ENCODE measurements at places on chromosomes 2 and 18.

DNA sequence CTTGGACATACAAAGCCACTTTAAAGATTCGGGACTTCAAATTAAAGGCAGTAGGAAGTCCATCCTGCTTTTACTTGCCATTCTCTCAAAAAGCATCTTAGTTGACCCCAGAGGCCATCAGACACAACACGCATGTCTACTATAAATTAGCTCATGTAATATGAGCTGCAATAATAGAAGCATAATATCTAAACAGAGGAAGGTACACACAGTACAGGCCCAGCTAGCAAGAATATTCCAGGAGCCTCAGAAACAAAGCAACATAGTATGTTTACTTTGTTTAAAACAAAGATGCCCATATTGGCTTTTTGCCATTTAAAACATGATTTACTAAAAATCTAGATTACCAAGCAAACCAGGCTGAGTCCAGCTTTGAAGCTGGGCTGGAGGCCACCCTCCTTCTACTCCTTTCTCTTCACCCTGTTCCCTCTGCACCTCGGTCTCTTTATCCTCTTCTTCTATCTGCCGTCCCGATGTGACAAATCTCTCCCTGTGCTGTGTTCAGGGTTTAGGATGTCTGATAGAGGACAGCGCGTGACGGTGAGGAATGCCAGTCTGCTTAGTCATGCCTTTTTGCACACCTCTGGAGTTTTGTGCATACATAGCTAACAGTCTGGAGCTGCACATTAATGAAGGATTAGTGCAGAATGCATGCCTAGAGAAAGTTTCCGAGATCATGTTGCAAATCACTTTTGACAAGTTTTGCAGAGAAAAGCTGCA, 28.2 kb downstream of the DTNA start:
- DNase-seq, result peak; percentile 77

DNA sequence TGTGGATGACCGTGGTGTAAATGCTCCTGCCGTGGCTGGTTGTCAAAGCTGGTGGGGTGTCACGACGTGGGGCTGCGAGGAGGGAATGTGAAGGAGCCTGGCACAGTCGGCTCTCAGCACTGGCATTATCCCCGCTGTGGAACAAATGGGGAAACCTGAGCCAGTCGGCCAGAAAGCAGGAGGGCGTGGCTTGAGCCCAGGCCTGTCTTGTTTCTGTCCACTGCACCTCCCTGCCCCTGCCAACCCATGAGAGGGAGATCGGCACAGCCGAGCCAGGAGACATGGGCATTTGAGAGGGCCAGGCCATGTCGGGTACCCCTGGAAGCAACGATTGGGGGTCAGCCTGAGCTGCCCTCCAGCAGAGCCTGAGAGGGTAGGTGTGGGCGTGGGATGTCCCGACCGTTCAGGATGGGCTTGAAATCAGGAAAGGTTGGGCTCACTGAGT, 44.5 kb downstream of the PDIA6 start:
- no peak for DNase-seq

- no peak for DNase-seq
Observed at GRCh38 chr18:59579509-59579908, 117.7 kb downstream of the CCBE1 start.

DNA sequence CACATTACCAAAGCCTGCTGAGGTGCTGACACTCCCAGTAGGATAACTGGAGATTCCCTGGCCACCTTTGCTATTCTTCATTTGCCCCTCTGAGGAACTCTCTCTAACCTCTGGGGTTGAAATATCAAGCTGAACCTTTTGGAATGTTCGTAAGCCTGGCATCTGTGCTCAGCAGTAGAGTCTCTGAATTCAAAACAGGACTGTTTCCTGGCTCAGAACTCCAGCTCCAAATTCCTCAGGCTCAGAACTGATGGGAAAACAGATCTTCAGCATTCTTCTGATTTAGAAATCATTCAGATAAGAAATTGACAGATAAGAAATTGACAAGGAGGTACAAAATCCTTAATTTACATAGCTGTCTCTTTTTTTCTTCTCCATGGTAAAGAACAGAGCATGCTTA, 22.2 kb upstream of the POU3F3 start:
- no peak for DNase-seq

GRCh38 chr18:55269622-55270021, 310.4 kb upstream of the CCDC68 start:
- peak; percentile 41 for DNase-seq

DNA sequence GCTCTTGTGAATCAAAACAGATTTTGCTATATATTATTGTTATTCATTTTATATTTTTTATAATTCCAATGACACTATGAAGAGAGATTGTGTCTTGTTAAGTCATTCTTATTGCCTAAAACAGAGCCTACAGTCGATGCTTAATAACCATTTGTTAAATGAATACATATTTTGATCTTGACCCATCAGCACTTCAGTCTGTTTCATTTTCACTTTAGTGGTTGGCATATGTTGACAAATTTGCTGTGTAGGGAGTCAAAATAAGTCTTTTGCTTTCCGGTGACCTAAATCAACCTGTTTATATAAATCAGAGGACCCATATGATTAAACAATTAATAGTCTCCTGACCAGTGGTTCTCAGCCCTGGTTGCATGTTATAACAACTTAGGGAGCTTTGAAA, 97.1 kb downstream of the TXNL1 start:
- DNase-seq, result no peak

- no peak for DNase-seq
Observed at GRCh38 chr2:16049406-16049805, 109.1 kb downstream of the MYCN start.

DNA sequence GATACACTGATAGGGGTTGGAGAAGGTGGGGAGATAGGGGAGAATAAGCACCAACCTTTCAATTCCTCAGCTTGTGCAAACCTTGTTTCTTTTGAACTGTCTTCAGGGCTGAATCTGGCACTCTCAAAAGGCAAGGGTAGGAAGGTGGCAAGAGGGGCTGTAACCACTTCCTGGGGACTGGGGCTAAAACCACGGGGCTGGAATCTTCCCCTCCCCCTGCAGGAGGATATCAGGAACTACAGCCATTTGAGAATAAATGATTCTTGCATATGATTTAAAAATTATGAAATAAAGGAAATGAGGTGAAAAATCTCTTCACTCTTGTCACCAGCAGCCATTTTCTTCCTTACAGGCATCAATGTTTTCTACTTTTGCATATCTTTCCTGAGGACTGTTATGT, 50.8 kb downstream of the ATOH8 start:
- DNase-seq, result peak; percentile 18

GRCh38 chr2:14951569-14952285, 319.2 kb downstream of the LRATD1 start:
- DNase-seq, result peak; percentile 68

DNA sequence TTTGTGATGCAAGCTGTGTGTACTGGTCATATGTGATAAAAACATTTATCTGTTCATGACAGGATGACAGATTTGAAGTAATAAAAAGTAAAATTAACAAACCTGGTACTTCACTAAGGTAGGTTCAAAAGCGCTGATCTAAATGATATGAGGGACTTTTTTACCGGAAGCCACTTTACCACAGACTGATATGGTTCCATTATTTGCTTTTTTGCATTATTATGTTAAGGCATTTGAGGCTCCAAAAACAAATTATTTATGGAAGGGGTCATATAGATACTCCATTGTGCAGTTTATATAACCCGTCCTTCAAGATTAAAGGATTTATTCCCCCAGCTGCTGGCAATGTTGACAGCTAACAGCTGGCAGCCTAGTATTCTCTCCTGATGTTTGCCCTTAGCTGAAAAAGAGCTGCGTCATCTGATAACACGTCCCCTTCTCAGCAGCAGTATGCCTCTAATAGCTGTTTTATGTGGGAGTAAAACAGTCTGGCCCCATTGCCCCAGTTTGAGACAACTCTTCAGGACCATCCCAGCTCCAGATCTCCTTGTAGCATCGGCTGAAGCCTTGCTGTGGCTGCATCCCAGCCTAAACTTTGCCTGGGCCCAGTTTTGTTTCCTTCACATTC, 84.8 kb upstream of the XIRP2 start:
- DNase-seq, result no peak

DNA sequence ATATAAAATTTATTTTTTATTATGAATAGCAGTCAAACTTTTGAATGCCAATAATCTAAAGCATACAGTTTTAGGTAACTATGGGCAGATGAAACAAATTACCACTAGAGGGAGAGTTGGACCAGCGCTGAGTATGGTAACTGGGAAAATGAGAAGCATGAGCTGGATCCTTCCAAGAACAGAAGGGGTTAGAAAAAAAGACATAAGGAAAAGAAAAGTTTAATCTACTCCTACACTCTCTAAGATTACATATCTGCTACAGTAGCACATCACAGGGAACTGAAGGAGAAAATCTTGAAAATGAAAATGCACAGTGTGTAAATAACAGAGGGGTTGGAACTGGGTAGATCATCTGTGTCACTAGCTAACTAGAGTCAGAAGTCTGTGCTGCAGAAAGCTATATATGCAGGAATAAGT, 15.5 kb downstream of the REG3G start:
- DNase-seq, result no peak

- DNase-seq, result no peak
Observed at GRCh38 chr18:48786455-48787202, 164.1 kb downstream of the SMAD7 start.

DNA sequence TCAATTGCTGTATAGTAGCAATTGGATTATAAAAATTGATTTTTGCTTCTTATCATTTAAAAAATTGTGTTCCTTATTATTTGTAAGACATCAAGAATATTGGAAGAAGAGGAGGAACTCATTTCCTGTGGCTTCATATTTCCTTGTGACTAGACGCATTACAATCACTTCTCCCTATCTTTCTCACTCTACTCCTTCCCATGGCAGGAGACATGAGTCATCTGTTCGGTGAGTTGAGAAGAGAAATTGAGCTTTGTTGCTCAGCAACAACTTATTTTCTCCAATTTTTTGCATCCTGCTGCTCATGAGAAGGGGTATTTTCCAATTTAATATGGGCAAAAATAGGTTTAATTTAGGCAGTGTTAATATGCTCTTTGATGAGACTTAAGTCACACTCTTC, 1783.9 kb downstream of the SUCLG1 start:
- DNase-seq, result peak; percentile 45

- no peak for DNase-seq
Observed at GRCh38 chr2:173415431-173416381, 61.0 kb downstream of the CDCA7 start.

DNA sequence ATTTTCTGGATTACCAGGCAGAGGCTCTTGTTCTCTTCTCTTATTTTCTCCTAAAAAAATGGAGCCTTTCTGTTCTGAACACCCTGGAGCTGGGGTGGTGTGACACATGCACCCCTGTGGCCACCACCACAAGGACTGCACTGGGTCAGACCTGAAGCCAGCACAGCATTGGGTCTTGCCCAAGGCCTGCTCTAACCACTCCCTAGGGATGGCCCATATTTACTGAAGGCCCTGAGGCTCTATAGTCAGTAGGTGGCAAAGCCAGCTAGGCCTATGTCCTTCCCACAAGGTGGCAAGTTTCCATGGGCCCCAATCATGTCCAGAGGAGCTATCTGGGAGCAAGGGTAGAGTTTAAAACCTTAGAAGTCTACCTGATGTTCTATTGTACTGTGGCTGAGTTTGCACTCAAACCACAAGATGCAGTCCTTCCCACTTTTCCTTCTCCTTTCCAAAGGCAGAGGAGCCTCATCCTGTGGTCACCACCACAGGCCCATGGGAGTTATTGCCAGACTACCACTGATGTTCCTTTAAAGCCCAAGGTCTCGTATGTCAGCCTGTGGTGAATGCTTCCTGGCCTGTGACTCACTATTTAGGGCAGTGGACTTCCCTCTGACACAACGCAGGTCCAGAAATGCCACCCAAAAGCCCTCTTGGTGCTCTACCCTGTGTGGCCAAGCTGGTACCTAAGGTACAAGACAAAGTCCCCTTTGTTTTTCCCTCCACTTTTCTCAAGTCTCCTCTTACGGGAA, 15.0 kb upstream of the FMNL2 start:
- no peak for DNase-seq

DNA sequence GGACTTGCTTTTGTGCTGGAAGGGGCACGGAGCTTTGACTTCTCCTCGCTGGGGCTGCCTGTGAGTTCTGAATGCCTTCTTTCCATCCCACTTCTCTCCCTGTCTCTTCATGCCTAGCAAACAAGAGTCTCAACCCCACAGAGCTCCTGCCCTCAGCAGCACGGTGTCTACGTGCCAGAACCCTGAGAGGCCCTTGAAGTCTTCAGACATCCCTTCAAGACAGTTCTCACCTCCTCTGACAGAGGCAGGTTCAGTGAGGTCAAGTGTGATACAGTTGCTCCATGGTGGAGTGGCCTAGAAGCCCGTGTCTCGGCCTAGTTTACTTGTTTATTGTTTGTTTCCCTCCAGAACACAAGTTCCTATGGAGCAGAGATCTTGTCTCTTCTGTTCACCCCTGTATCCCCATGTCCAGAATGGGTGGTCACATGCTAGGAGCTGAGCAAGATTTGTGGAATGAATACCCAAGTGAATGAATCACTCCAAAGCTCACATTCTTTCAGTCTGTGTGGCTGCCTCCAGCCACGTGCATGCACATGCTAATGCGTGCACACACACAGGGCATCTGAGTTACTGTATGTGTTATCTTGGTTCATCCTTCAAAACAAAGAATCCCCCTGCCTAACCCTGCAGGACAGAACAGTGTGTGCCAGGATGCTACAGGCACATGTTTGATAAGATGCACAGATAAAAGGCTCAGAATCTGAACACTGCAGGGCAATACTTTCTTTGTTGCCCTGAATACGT, 391.6 kb downstream of the NBAS start:
- DNase-seq, result peak; percentile 93

DNA sequence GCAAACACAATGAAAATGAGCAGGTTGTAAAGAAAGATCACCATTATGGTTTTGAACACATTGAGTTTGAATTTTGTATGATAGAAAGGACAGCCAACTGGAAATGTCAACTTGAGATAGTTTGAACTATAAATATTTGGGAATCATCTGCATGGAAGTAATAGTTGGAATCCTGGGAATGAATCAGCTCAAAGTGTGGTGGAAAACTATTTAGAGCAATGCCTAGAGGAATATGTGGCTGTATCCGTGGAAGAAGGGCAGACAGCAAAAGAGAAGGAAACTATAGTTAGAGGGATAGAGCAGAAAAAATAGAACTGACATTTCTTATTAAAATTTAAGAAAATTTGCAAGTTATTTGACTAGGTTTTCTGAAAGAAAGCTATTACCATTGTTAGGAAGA, 112.5 kb upstream of the OTX1 start:
- no peak for DNase-seq

GRCh38 chr2:46471-47345, at the start of gene FAM110C:
FAM110C (minus strand) TSS chr2:46505; CDS start chr2:46385, 120 bp downstream.
- peak; percentile 73 for DNase-seq

DNA sequence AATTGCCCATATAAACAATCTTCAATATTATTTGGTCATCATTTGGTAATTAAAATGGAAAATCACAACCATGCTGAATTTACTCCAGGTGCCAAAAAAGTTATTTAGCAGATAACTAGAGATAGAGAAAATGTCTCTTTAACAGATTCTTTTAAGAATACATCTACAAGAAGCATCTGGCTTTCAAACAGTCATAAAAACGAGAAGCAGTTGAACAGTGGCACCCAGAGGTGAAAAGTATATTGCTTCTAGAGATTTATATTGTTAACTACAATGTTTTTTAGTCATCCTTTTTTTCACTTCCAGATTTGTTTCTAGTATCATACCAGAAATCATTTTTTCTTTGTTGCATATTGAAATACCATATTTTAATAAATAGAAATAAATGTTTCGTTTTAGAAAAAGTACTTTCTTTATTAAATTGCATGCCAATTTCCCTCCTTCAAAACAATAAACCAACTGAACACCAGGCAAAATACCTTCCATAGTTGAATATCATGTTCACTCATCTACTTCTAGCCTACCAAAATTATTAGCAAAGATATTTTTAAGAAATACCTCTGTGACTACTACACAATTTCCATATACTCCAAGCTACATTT, 65.4 kb upstream of the HNRNPA3 start:
- DNase-seq, result peak; percentile 63

- DNase-seq, result no peak
Observed at GRCh38 chr2:105450471-105450870, 51.6 kb upstream of the FHL2 start.

GRCh38 chr18:74626049-74626874, 28.6 kb downstream of the ZNF407 start:
- DNase-seq, result no peak
